ENCODE measurements at places on chromosomes 16 and 17.

DNA sequence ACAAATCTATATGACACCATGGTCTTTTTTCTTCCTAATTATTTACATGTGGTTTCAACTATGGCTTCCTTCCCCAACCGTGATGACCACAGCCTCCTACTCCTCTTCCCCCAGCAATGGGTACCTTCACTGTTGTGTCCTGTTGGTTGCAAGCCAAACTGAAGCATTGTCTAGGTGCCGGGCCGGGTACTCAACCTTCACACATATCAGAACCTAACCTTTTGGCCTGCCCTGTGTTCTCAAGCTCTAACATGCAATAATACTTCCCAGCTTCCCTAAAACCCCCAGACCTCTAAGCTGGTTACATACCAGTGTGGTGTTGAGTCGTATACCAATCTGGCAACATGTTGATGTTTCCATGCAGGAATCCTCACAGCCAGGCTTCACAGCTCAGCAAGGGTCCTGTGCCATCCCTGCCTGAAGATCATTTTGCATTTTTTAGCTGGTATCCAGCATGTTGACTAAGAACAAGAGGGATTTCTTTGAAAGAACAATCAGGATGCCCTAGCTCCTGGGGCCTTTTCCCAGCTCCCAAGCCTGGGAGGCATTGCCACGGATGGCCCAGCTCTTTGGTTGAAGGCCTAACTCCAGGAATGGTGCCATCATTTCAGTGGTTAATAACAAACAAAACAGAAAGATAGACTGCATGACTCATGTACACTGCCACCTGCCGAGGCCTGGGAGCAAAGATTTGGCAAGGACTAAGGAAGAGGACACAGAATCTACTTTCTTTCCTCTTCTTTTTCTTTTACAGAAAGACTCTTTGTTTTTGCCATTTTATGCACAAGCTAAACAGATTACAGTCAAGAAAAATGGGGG lies 373.7 kb upstream of the SALL1 start:
- DNase-seq = no peak

DNA sequence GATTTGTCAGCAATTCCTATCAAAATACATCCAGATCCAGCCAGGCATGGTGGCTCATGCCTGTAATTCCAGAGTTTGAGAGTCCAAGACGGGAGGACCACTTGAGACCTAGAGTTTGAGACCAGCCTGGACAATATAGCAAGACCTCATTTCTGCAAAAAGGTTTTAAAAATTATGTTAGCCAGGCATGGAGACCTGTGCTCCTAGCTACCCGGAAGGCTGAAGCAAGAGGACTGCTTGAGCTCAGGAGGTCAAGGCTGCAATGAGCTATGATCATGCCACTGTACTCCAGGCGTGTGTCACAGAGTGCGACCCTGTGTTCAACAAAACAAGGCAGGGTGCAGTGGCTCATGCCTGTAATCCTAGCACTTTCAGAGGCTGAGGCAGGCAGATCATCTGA lies 215.2 kb downstream of the CPPED1 start:
- no peak for DNase-seq

DNA sequence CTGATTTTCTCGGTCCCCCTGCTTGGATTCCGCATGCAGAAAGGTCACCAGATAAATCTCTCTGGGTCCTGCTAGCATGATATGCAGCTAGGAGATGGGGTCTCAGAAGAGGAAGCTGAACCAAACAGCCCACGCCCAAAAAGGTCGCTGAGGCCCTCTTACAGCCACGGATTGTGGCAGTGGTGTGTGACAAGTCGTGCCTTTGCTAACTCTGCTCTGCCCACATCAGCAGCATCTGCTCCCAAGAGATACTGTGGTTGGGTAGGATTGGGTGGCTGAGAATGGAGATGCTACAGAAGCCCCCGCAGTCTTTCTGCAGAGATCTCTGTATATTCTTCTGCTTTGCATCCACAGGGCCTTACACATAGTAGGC lies 15.2 kb upstream of the SKAP1 start:
- DNase-seq = no peak

GRCh38 chr16:84739349-84740124 lies 39.7 kb downstream of the USP10 start:
- DNase-seq = no peak

GRCh38 chr16:84840687-84841627 lies 21.2 kb downstream of the CRISPLD2 start:
- no peak for DNase-seq

DNA sequence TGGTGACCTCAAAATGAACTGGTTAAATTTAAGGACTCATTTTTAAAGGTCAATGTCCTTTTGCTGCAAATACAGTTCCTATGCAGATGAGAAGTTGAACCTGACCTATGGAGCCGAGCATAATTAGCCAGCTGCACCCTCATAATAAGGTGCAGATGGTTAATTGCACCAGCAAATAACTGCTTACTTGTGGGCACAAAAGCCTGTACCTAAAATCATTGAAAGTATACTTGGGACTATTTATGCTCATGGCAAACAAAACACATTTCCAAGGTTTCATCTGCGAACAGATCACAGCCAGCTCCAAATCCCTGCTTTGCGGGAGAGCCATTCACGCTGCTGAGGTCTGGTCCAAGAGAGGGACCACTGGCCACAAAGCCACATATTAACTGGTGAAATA lies 13.0 kb downstream of the HYDIN start:
- no peak for DNase-seq

DNA sequence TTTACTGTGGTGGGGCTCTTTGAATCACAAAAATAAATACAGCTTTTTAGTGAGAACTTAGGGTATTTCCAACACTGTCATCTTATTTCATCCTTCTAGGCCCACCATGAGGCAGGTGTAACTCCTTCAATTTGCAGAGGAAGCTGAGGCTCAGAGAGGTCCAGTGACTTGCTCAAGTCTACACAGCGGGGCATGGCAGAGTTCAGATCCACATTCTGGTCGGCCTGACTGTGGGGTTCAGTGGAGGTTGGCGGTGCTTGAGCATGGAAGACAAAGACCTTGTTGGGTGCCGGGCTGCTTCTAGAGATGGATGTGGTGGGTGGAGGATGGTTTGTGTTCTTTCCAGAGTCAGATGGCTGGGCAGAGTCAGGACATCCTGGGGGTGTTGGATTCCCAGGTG lies 39.8 kb downstream of the PLCG2 start:
- no peak for DNase-seq

DNA sequence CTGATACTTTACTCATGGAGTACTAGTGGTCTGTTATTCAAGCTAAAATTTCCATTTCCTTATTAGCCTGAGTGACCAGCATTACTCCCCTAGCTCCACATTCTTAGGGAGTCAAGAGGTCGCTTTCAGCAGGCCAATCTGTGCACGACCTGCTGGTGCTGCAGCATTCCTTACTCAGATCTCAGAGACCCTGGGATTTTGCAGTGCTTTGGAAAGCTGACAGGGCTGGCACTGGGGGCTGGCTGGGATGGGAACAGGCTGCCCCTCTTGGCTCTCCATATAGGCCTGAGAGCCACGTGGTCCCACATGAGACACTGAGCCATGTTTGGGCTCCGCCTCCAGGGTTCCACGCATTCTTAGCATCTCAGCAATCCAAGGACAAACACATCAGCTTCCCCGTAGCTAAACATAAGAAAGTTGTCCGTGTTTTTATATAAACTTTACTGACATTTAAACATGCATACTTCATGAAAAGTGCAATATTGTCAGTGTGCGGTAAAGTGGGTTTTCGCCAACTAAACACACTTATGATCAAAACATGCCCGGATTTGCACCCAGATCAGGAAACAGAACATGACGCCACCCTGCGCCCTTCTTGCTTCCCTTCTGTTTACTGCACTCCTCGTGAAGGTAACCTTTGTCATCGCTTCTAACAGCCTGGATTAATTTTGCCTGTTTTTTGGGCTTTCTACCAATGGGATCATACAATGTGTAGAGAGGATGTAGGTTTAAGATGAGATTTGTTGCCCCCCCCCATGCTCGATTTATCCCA lies 254.5 kb upstream of the CACNG5 start:
- no peak for DNase-seq

DNA sequence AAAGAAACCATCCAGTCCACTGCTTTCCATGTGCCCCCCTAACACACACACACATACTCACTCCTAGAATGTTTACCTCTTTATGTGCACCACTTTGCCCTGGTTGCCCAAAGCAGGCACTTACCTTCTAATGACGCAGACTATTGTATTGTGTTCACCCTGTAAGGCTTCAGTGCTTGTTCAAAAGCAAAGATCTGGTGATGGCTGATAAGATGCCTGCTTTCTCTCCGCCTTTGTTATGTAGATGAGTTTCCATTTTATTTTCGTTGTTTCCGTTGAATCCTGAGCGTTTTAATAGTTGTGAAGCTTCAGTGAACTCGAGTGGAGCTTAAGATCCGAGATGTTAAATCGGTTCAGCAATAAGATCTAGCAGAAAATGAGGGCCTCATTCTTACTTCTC lies 452.7 kb downstream of the TMEM114 start:
- no peak for DNase-seq

GRCh38 chr16:67886387-67886786 lies 1.7 kb downstream of the NRN1L start:
- DNase-seq = no peak

DNA sequence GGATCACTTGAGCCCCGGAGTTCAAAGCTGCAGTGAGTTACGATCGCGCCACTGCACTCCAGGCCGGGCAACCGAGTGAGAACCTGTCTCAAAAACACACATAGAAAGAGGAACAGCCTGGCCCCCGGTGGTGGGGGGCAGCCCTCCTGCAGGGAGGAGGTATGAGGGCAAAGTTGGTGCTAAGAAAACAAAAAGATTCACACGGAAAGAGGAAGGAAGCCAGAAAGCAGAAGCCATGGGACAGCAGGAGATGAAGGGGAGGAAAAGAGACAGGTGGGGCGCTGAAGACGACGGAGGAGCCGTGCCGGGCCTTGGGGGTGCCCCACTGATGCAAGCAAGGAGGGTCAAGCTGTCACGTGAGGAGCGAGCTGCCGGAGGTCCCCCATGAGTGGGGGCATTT lies 8.2 kb upstream of the C16orf74 start:
- no peak for DNase-seq

DNA sequence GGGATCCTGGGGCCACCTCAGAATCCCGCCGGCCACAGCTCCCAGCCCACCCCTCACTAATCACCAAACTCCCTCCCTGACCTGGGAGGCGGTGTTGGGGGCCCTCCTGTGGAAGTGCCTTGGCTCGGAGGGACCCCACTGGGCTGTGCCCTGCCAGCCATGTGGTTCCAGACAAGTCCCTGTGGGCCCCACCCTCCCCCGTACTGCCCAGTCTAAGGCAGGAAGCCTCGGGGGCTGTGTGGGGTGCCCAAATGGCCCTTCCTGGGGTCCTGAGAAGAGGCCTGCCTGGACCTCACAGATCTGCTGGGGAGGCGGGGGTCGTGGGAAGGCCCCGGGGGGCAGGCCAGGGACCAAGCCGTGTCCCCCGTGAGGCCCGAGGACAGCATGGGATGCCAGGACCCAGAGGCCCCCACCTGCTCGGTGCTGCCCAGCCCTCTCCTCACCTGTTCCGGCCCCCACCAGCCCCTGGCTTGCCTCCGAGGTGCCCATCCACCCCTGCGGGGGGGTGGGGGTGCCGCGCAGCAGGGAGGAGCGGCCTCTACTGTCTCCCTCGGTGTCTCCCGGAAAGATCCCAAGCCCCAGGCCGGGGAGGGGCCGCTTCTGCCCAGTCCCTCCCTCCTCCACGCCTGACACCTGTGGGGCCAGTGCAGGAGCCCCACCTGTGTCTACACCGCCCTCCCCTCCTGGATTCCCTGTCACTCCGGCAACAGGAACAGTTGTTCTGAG lies 9.3 kb upstream of the KREMEN2 start:
- DNase-seq = no peak

DNA sequence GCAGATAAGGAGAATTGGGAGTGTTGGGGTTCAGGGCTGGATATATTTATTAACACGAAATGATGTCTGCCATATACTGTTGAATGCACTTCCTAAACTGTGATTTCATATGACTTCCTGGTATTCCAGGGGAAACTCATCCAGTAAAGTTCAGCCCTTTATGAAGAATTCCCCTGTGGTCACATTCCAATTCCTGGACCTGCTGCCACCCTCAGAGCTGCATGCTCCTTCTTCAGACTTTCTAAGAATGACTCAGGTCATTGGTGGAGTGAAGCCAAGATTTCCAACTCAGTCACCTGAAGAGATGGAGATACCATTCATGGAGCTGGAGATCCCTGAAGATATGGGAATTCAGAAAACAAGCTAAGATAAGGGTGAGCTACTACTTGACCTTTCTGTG lies 114.2 kb upstream of the TMEM97 start:
- DNase-seq = no peak

DNA sequence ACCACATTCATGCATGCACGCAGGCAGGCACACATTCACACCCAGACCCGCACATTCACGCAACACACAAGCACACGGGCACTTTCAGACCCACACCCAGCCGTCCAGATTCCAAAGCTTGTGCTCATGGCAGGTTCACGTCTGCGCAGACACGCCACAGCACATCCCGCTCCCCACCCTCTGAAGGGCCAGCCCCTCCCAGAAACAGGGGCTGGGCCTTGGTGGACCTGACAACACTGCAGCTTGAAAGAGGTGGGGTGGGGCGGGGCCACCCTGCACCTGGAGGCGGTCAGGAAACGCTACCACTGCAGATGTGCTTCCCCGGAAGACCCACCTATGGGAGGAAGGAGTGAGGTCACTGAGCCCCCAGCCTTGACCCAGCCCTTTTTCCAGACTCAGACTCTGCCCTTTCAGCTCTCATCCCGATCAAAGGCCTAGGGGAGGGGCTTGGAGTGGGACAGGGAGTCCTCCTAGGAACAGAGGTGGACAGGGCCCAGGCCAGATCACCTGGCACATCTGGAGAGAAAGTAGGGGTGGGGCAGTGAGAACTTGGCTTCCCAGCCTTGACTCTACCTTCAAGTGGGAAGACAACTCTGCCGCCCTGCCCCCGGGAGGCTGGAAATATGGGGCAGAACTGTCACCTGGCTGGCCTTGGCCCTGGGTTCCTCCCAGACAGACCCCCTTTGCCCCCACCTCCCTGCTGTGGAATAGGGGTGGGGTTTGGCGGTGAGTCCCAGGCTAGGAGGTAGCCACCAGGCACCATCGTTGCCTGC lies 11.0 kb downstream of the P3H4 start:
- no peak for DNase-seq

DNA sequence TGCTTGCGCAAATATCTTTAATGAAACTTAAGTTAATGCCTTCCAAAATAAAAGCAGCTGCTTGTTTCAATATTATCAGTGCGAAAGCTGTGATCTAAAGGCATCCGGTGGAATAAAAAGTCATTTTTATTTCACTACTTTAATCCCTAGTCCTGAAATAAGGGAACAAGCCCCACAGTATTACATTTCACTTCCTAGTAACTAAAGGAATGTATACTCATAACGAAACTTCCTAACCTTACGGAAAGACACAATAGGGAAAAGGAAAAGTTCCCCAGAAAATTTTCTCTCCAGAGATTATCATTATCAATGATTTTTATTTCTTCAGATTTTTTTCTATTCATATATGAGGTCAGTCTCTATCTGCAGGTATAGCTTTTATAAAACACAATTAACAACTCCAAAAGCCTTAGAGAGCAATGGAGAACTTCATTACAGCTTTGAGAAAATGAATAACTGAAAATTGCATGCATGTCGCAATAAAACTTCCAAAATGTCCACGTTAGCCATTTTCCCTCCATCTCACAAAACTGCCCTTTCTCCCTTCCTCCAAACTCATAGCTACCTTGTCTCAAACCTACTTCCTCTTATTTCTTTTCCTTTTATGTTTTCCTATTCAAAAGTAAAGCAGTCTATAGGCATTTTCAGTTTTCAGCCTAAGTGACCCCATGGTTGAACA lies 154.3 kb upstream of the MED13 start:
- DNase-seq = no peak
